ENCODE measurements at places on chromosomes 12 and 14.

DNA sequence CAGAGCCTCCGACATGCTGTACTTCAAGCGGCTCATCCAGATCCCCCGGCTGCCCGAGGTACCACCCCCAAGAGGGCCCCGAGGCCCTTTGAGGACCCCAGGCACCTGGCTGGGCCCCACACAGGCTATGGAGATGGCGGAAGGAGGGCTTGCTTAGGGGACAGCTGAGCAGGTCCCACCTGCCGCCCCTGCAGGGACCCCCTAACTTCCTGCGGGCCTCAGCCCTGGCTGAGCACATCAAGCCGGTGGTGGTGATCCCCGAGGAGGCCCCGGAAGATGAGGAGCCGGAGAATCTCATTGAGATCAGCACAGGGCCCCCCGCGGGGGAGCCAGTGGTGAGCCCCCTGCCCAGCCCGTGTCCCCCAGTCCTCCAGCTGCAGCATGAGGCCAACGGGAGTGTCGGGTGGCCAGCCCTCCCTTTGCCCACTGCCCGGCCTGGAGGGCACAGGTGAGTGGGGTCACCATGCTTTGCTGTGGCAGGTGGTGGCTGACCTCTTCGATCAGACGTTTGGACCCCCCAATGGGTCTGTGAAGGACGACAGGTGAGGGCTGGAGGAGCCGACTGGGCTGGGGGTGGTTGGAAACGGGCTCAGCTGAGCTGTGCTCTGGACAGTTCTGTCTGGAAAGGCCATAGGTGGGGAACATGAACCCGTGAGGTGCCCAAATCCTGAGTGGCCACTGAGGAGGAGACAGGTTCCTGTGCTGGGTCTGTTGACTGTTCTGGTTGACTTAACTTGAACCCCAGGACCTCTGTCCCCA is 20.0 kb downstream of the HIP1R start:
- no peak for DNase-seq

- DNase-seq: no peak
Observed at GRCh38 chr12:109559601-109560000, 13.7 kb downstream of the MMAB start.

DNA sequence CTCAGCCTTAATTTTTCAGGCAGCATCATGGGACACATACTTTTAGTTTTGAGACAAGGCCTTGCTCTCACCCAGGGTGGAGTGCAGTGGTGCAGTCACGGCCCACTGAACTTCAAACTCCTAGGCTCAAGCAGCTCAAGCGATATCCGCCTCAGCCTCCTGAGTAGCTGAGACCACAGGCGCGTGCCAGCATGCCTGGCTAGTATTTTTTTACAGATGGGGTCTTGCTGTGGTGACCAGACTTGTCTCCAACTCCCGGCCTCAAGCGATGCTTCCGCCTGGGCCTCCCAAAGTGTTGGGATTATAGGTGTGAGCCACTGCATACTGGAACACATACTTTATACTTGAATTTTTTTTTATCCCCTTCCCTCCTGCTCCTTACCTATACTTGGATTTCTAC is 2.8 kb downstream of the RDH5 start:
- no peak for DNase-seq

DNA sequence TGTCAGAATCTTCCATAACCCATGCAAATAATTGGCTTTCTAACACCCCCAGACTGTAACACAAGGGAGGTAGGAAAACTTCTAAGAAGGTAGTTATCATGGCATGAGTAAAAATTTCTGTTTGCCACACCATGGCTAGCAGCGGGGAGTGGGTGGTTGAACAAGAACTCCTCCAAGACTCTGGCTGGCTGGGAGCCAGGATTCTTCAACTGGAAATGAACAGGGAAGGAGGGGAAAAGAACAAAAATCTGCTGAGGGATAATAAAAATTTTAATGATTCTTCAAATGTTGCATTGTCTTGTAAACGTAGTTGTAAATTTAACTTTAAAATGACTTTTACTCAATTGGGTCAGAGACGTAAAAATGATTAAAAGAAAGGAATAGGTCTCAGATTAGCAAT is 78.9 kb downstream of the AKAP6 start:
- no peak for DNase-seq

DNA sequence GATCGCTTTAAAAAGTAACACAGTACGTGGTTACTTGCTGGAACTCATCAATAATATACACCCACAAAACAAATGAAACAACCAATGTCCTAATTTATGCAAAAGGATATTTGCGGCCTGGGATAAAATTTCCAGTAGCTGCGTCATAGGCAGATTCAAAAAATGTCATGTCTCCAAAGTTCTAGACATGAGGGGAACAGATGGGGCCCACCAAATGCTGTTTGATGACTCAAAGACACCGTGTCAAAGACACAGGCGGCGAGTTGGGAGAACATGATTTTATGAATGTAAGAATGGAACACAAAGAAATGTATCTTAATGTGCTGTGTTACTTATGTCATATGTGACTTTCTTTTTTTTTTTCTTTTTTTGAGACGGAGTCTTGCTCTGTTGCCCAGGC is 34.3 kb upstream of the NCOR2 start:
- DNase-seq: no peak

- DNase-seq: no peak
Observed at GRCh38 chr14:51473808-51474565, 177.7 kb upstream of the FRMD6 start.

GRCh38 chr12:71878208-71878607 is 38.6 kb downstream of the TBC1D15 start:
- no peak for DNase-seq

- no peak for DNase-seq
Observed at GRCh38 chr14:89485264-89485663, 68.2 kb upstream of the FOXN3 start.

Measured in foreskin melanocyte (primary cell).